HTR-8/SVneo (cell line): ENCODE measurements at places on chromosomes 3 and 15.

GRCh38 chr3:5020242-5020722, 41.0 kb downstream of the BHLHE40 start:
- no peak for DNase-seq

DNA sequence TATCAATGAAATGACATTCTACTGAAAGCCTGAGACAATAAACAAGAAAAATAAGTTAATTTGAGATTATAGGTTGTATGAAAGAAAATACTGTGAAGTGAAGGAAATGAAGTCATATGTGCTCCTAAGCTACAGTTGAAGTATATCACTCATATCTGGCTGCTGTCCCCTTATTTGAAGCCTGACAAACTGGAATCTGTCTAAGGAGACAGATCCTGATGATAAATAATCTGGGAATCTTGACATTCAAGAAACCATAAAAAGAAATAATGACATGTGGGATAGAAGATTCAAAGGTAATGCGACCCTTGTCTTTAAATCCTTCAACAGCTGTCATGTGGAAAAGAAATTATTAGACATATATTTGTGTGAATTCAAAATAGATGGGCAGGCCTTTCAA, 424.5 kb upstream of the LMCD1 start:
- no peak for DNase-seq

DNA sequence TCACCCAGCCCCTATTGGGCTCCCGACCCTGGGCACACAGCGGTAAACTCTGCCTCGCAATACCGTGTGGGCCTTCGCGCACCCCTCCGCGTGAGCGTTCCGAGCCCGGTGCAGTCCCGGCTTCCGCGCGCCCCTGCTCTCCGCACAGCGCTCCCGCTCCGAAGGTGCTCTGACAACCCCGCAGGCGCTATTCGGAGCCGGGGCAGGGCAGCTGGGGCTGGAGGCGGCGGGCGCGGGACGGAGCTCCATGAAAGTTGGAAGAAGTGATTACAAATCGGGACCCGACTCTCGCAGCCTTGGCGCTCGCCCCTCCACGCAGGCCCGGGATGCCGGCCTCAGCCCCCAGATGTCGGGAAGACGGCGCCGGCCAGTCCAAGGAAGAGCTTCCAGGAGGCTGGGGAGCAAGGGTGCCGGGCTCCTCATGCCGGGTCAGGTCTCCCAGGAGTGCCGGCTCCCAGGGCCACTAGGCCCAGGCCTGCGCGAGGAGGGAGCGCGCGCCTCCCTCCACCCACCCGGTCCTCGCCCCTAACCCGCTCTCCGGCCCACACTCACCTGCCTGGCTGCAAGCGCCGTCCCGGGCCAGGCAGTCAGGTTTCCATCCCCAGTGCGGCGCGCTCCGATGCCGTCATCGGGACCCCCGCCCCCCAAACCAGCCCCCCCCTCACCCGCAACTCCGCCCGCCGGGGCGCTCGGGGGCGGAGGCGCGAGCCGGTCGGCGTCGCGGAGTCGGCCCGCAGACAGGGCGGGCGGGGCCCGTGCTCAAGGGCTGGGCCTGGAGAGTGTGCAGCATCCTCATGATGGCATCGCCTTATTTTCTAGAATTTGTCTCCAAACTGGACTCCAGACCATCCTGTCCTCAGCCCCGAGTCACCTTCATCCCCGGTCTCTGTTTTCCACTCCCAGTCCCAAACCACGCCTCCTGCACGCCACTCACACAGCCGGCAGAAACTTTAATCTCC, at the start of gene KIF7:
Gene KIF7 (minus strand): TSS at position 621 of the 959 bp plus-strand sequence. CDS start 2,537 bp downstream, outside the sequence.
- peak; percentile 83 for DNase-seq

DNA sequence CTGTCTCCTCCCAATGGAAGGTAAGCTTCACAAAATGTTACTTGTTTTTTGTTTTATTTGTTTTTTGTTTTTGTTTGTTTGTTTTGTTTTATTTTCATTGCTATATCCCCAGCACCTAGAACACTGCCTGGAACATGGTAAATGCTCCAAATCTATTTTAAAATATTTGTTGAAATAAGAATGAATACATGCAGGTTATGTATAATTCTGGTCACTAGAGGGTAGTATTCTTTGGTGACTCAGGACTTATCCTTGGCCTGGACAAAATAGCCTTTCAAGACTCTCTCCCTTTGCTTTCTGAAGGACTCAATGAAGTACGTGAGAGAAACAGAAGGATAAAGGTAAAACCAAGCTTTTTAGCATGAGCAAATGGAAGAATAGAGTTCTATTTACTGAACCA, 46.9 kb upstream of the PPP2R3A start:
- DNase-seq: peak; percentile 24

DNA sequence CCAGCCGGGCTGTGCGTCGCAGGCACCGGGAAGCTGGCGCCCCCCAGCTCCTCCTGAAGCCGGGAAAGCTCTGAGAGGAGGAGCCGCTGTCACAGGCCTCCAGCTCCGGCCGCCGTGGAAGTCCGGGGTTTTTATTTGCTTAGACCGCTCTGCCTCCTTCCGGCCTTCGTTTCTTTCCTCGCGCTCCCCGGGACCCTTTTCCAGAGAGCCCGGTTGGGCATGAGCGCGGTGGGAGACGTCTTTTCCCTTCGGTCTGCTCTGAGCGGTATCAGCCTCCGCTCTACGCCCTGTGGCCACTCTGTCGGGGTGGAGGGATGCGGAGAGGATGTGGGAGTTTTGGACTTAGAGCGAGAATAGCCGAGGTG, 559 bp downstream of the SENP5 start:
- peak; percentile 15 for DNase-seq

- no peak for DNase-seq
These were observed 28.5 kb downstream of the TSPAN3 start for GRCh38 chr15:77042245-77042919.

- DNase-seq: no peak
These were observed 3.3 kb upstream of the RNF13 start for GRCh38 chr3:149809699-149810098.

DNA sequence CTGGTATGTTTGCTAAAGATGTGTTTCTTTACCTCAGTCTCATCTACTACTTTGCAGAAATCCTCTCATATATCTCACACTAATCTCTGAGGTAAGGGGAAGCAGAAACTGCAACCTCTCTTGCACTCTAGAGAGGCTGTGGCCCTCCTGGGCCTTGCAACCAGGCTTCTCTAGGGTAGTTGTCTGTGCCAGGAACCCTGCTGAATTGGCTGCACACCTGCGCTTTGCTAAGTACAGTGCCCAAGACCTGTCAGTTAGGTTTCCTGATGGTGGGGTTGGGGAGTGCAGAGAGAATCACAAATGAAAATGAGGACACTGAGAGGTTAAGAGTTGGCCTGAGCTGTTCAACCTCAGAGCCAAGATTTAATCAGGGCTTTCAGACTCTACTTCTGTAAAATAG, 117.2 kb upstream of the PLXNA1 start:
- no peak for DNase-seq

DNA sequence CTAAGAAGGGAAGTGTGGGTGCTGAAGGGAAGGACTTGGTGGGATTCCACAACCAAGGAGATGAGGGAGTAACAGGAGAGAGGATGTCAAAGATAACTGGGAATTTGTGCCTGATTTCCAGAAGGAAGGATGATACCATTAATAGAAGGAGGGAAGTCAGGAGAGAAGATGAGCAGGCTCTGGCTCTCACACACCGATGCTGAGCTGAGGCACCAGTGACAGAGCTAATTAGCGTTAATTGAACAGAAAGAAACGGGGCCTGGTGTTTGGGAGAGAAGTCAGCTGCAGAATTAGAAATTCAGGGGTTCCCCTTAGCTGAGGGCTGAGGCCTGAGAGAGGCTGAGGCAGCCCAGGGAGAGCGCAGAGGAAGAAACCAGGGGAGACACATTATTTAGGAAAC, 11.9 kb upstream of the PDIA5 start:
- no peak for DNase-seq

- no peak for DNase-seq
These were observed 18.5 kb upstream of the C3orf22 start for GRCh38 chr3:126577261-126577660.

DNA sequence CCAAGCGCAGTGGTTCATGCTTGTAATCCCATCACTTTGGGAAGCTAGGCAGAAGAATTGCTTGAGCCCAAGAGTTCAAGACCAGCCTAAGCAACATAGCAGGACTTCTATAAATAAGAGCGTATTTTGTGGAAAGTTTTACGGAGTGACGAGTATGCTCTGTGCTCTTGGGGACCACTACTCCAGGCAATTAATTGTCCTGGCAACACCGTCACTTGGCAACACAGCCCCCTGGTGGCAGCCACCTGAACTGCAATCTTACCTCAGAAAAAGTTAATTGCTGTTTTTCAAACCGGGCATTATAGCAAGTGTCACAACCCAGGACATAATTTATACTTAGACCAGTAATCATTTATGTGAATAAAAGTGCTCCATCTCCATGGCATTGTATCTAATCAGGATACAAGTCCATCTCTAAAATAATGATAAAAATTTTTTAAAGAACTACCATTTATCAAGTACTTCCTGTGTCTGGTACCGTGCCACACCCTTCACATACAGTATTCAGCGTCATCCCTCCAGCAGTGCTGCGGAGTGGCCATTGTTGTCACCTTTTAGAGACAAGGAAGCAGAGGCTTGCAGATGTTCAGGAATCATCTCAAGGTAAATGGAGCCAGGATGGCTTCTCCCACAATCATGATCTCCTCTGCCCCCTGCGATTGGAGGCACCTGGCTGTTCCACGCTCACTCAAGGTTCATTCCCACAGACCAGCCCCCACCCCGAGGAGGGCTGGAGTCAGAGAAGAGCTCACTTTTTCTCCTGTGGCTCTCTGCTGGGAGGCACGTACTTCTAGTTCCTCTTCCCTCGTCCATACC, 34.5 kb downstream of the PLA2G4D start:
- peak; percentile 47 for DNase-seq

- no peak for DNase-seq
These were observed 334.2 kb upstream of the ALCAM start for GRCh38 chr3:105032541-105032940.

DNA sequence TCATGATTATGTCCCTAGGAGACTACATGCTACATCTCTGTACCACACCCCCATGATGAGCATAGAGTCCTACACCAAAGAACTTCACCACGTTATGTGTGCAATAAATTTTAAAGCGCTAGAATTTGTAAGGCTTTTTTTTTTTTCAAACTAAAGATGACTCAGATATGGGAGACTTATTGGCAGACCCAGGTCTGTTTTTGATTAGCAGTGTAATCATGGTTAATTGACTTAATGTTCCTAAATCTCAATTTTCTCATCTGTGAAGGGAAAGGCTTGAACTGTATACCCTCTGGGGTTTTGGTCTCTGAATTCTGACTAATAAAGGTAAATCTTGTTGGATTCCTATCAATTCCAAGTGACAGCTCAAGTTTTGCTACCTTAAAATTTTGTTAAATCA, 26.4 kb downstream of the ABI3BP start:
- no peak for DNase-seq

DNA sequence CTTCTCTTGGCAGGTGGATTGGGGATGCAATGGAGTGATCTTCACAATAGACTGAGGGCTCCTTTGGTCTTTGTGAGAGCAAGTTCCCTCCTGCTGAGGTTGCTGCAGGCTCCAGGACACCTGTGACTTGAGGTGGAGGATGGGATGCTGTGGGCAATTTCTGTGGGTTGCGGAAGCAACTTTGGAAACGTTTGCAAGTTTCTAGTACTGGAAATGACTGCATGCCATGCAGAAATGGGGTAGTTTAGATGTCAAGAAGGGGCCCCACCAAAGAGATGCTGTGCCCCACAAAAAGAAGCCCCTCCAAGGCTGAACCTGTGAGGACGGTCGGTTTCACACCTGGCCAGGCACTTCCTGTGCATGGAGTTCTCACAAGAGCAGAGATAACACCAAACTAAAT, 80.4 kb upstream of the XCR1 start:
- DNase-seq: no peak

DNA sequence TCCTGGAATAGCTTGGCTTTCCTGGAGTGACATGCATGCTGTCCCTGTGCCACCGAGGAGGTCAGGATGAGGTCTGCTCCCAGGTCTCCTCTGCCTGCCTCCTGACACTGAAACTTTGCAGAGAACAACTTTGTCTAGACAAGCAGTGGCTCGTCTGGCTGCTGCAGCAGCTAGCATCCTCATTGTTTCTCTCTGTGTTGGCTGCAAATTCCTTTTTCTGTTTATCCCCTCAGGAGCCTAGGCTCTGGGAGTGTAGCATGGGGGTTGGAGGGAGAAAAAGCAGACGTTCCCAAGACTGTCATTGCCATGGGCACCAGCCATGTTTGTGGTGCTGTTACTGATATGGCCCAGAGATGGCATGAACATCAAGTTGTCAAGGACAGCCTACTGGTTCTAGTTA, 208.7 kb upstream of the LRIG1 start:
- no peak for DNase-seq

DNA sequence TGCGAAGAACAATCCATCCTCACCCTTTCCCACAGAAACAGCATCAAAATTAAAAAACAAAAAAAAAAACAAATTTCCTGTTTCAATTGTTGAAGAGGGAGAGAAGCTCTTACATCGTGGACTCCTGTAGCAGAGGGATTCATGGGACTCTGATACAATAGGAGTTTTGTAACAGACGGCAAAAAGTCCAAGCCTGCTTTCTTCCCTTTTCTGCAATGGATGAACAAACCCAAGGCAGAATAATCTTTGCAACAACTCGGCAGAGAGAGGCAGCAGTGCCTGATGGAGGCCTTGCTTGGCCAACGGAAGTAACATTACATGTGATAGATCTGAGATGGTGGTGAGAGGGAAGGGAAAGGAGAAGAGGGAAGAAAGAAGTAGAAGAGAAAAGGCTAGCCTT, 26.9 kb downstream of the CCR4 start:
- no peak for DNase-seq

DNA sequence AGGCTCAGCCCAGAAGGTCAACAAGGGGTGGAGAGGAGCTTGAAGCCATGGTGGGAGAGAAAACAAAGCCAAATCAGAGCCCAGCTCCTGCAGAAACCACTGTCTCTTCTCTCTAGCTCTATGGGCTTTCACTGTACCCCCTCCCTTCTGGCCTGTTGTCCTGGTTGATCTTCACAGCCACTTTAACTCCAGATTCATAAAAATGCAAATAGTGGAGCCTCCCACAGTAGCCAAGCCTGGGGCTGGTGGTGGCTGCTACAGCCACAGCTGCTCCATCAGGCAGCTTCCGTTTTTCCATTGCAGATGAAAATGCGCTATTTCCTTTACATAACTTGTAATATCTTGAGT, 20.7 kb upstream of the CAV3 start:
- DNase-seq: no peak

DNA sequence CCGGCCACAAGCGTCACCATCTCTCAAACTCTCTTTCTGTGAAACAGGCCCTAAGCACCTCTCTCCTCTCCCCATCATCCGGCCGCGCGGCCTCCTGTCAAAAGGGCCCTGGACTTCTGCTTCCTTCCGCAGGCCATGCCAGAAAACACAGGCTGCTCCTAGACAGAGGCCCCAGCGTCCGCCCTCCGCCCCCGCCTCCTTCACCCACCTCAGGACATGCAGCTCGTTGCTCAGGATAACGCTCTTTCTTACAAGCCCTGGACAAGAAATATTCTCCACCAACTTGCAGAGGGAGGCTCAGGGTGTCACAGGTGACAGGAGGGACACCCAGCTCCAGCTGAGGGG, 212.0 kb downstream of the XXYLT1 start:
- no peak for DNase-seq
